Iris pigment epithelial cell (primary cell): ENCODE measurements at places on chromosomes 5 and 9.
A peak's percentile ranks its signal among the peaks of the same experiment; 100 is the strongest.

GRCh38 chr9:38284588-38285051 lies 107.9 kb upstream of the ALDH1B1 start:
- no peak for DNase-seq

DNA sequence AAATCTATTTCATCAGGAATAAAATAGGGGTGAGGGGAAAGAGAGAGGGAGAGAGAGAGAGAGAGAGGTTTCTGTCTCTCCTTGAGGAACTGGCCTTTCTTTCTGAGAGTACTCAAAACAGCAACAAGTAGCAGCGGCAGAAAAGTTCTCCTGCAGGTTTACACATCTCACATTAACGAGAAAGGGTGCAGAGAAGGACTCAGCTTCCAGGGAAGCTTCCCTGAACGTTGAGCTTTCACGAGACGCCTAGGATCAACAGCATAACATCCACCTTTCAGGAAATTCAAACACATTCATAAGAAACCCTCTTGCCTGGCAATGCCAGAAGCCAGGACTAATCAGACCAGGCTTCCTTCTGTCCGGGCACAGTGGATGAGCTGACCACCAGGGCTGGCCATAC lies 162.9 kb downstream of the ZDHHC21 start:
- DNase-seq: no peak

GRCh38 chr9:120107138-120107537 lies 472.8 kb downstream of the CDK5RAP2 start:
- DNase-seq: no peak

DNA sequence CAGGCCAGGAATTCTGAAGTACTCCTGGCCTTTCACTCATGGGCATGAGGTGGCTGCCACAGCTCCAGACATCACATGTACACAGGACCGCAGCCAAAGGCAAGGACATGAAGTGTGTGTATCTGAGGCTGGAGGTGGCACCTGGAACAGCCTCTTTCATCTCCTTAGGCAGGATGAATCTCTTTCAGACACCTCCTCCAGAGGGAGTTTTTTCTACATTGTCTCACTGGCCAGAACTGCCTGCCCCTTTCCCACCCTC lies 142.8 kb downstream of the BARX1 start:
- DNase-seq: no peak

DNA sequence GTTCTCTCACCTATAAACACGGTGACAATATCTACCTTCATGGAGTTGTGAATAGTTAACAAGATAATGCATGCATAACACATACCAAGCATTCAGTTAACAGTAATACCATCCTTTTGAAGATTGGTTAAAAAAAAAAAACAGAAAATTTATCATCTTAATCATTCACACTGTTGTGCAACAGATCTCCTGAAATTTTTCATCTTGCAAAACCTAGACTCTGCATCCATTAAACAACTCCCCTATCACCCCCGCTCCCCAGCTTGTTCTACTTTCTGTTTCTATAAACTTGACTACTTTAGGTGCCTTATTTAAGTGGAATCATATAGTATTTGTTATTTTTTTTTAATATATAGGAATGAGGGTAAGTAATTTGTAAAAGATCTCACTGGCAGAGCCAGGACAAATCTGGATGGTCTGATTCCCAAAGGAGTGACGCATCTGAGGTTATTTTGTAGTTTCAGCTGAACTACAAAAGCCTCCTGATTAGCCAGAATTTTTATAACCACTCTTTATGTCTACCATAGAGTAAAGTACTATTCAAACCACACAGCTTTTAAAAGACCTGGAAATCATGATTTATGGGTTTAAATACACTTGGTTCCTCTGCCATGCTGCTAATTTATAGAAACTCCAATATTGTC lies 93.0 kb downstream of the FANCC start:
- DNase-seq: peak; percentile 62
